ENCODE measurements at places on chromosomes 1 and 21. TPM values are rescaled to one million over a fixed set of nuclear protein-coding genes. Genes with fewer than 3 reads are reported as not detected.

MMP23B gene
- total RNA-seq: 0.79 TPM

ERICH3 gene
- not detected for total RNA-seq

CD52 gene
- not detected for total RNA-seq

FCRL6 gene
- not detected for total RNA-seq

SMG5 gene
- total RNA-seq: 40.8 TPM

SGIP1 gene
- total RNA-seq: 5.2 TPM

LAMC2 gene
- 835 TPM for total RNA-seq

SEMA4A gene
- 7.6 TPM for total RNA-seq

ST6GALNAC5 gene
- 0.60 TPM for total RNA-seq

OR2T11 gene
- total RNA-seq: not detected

KRTAP11-1 gene
- not detected for total RNA-seq

COL16A1 gene
- 98.1 TPM for total RNA-seq

HOOK1 gene
- 7.1 TPM for total RNA-seq

TCHHL1 gene
- not detected for total RNA-seq

PCNX2 gene
- total RNA-seq: 12.2 TPM

TXNDC12 gene
- total RNA-seq: 39.0 TPM

ARTN gene
- 43.2 TPM for total RNA-seq

SUMO3 gene
- total RNA-seq: 75.6 TPM

NPPB gene
- total RNA-seq: not detected

ANGPTL3 gene
- total RNA-seq: not detected

MSH4 gene
- total RNA-seq: not detected

CYP4A22 gene
- not detected for total RNA-seq

All from airway epithelial cell (primary cell).